ENCODE measurements at places on chromosomes 11 and 22.

- DNase-seq: no peak
Observed at GRCh38 chr22:35303029-35303624, 3.4 kb downstream of the TOM1 start.

DNA sequence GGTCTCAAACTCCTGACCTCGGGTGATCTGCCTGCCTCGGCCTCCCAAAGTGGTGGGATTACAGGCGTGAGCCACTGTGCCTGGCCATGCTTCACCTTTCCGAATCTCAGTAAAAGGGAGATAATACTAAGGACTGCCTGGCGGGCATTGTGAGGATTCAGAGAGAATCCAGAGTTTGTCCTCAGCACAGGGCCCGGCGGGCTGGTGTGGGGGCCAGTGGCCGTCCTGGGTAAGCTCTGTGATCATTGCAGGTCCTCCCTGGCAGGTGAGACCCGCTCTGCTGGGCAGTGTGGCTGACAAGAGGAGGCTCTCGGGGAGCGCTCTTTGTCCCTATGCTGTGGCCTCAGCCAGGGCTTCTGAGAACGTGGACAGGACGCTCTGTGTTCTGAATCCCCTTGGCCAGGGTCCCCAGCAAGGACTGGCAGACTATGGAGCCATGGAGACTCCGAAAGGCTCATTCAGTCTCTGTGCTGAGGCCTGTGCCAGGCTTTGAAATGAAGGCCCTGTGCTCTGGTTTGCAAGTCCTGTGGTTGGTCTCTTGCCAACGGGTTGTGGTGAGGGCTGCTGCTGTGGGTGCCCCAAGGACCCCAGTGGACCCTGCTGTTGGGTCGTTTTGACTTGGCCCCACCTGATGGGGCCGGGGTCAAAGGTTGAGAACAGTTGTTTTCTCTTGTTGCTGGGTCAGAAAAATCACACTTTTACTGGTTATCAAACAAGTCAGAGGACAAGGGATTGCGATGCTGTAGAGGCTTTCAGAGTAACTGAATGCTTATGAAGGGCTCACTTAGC lies 2.1 kb downstream of the TPCN2 start:
- DNase-seq: no peak

GRCh38 chr11:74971424-74971823 lies 17.3 kb upstream of the NEU3 start:
- no peak for DNase-seq

DNA sequence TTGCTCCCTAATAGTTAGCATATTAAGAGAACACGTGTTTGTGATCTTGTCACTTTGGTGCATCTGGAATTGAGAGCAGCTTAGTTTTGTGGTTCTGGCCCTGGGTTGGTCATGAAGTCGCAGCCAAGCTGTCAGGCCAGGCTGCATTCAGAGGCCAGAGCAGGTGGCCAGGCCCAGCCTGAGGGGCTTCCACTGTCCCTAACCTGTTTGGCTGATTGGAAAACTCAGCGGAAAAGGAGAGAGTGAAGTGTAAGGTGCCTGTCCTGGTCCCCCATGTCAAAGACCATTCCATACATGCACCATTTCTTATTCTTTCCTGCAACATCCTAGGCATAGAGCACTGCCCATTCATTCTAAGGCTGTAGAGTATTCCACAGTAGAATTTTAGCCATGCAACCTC lies 111.5 kb upstream of the IGLL5 start:
- no peak for DNase-seq

DNA sequence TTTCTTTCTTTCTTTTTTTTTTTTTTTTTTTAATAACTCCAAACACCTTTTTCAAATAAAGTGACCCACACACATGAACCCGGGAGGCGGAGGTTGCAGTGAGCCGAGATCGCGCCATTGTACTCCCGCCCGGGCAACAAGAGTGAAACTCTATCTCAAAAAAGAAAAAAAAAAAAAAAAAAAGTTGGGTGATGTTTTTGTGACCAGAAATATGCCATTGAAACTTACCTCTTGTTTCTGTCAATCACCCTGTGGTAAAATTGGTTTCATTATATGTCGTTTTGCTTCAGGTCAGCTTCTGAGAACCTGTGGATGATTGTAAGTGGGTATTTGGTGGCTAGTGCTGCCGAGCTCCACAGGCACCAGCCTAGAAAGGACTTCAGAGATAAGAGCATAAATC lies 238.8 kb downstream of the TBC1D22A start:
- DNase-seq: no peak

All from CD4-positive, alpha-beta T cell treated with Interleukin-17A for 1 hour (primary cell).